ENCODE measurements at places on chromosomes 2 and 18. TPM values are rescaled to one million over a fixed set of nuclear protein-coding genes. Genes with fewer than 3 reads are reported as not detected.

GRCh38 chr18:3119401-3120341 lies 100.1 kb downstream of the MYOM1 start:
- no peak overlapping the region for H3K4me3 ChIP-seq
- no peaks in the 10 kb centered on the region for H3K4me1 ChIP-seq
- no peaks in the 10 kb centered on the region for H3K36me3 ChIP-seq
- peaks cover 9% of the 10 kb centered on the region for H3K27me3 ChIP-seq

DNA sequence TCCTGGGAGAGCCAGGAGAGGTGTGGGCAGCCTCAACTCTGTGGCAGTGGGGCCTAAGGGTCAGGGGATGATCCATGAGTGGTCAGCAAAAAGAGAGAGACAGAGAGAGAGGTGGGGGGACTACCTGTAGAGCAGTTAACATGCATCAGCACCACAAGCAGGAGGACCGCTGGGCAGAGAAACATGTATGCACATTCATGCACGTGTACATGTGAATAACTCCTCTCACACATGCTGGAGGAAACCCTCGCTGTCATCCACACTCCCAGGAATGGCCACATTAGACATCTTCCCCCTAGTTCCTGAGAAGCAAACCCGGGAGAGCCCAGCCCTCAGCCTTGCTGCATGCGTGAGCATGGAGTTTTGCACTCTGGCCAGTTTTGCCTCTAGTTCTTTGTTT lies 166.1 kb downstream of the SMAD7 start:
- H3K4me3 ChIP-seq, result no peak overlapping the region
- DNase-seq, result no peak
- no peak overlapping the region for H3K27ac ChIP-seq
- H3K27me3 ChIP-seq, result no peaks in the 10 kb centered on the region
- H3K4me1 ChIP-seq, result peaks cover 37% of the 10 kb centered on the region

GRCh38 chr2:218828477-218828778 lies 3.2 kb downstream of the PRKAG3 start:
- H3K4me3 ChIP-seq, result no peak overlapping the region
- H3K27me3 ChIP-seq, result peaks cover 51% of the 10 kb centered on the region
- H3K27ac ChIP-seq, result no peak overlapping the region
- H3K4me1 ChIP-seq, result no peaks in the 10 kb centered on the region
- H3K36me3 ChIP-seq, result no peaks in the 10 kb centered on the region

DNA sequence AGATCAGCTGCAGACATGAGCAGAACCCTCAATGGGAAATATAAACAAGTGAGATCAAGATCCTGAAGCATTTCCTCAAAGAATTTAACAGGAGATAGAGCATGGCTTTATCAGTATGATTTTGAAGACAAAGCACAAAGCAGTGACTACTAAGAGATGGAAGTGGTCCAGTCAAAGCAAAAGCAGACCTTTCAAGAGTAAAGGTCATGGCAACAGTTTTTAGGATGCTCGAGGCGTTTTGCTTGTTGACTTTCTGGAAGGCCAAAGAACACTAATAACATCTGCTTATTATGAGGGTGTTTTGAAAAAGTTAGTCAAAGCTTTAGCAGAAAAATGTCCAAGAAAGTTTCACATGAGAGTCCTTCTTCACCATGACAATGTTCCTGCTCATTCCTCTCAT lies 128.5 kb downstream of the KCNE4 start:
- H3K4me1 ChIP-seq, result no peaks in the 10 kb centered on the region
- DNase-seq, result no peak
- H3K27ac ChIP-seq, result no peak overlapping the region
- H3K27me3 ChIP-seq, result no peaks in the 10 kb centered on the region

The D2HGDH gene
- polyA plus RNA-seq, result 23.0 TPM

- H3K36me3 ChIP-seq, result no peaks in the 10 kb centered on the region
- DNase-seq, result no peak
- no peak overlapping the region for H3K27ac ChIP-seq
- no peak overlapping the region for H3K4me3 ChIP-seq
- no peaks in the 10 kb centered on the region for H3K4me1 ChIP-seq
- peaks cover 2% of the 10 kb centered on the region for H3K27me3 ChIP-seq
Observed at GRCh38 chr2:80288576-80288975, 16.0 kb downstream of the LRRTM1 start.

Data from IMR-90 (cell line).